ENCODE measurements at places on chromosomes 7 and 10.

DNA sequence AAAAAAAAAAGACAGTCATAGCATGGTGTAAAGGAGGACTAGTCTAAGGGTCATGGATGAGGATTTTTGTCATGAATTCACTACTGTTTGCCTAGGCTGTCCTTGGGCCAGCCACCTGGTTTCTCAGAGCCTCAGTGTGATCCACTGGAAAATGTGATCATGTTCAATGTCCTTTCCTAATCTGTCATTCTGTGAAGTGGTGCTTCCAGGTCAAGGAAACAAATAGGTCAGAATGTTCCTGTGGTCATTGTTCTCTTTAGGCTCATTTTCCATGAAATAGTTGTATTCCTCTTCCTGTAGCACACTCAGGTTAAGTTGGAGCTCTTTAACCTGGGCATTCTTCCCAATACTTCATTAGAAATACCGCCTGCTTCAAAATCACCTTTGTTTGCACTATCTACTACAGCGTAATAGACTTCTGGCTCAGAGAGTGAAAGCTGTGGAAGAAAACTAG, 16.5 kb downstream of the CD36 start:
- no peak for DNase-seq

- no peak for DNase-seq
Observed at GRCh38 chr7:2393706-2394105, 9.7 kb upstream of the CHST12 start.

GRCh38 chr10:59387951-59388670, 25.8 kb upstream of the FAM13C start:
- DNase-seq, result no peak

DNA sequence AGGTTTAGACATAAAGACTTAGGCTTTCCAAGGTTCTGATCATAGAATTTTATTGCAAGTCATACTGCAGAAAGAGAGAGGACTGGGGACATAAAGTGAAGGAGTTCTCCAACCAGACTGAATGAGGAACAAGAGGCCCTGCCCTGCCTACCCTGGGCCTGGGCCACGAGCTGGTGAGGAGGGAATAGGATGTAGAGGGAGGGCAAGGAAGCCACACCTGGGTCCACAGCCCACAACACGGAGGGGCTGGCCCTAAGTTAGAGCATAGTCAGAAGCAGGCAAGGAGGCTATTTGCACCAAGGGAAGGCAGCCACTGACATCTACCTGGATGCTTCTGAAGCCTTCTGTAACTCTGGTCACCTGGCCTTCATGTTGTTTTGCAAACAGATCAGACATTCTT, 82.2 kb upstream of the CXCL12 start:
- DNase-seq, result no peak

DNA sequence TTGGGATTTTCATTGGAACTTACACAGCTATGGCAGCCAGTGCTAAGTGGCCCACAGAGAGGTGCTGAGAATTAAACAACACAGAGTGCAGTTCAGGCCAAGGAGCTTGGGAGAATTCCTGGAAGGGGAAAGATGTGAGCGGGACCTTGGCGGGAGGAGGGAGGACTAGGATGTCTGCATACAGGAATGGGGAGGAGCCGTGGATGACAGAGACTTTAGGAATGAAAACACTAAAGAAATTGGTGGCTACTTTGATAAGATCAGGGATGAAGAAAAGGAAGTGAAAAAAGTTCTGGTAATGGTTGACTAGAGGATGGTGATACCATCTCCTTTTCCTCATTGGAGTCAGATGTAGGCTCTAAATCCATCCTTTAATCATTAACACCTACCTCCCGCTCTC, 234.2 kb upstream of the FZD8 start:
- DNase-seq, result no peak

DNA sequence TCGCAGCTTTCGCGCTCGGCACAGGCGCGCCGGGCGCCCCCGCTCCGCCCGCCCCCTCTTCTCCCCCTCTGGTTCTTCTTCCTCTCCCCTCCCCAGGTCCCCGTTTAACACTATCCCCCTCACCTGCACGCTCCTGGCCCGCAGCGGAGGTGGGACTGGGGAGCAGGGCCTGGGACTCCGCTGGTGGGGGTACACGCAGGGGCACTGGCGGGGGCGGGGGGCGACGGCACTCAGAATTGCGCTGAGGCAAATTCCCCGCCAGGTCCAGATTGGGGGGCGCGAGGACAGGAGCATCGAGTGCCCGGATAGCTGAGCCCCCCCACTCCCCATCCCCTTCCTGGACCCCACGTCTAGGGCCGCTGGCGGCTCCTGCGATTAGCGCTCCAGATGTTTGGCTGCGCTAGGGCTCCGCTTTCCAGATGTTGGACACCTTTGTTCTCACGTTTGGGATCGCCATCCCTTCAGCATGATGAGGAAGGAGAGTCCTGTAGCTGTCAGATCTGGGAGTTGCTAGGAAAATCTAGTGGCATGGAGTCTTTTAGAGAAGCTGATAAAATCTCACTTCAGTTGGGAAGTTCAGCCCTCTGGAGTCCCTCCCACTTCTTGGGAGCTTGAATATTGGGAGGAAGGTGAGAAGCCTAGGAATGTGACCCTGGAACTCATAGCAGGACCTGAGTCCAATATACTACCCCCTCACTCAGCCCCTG, 31.4 kb upstream of the PAX2 start:
- no peak for DNase-seq

- DNase-seq, result no peak
Observed at GRCh38 chr10:132706701-132707100, 79.2 kb downstream of the NKX6-2 start.

GRCh38 chr10:100158044-100158805, 27.6 kb downstream of the ERLIN1 start:
- no peak for DNase-seq

- no peak for DNase-seq
Observed at GRCh38 chr7:115293628-115294240, 371.8 kb downstream of the MDFIC start.

DNA sequence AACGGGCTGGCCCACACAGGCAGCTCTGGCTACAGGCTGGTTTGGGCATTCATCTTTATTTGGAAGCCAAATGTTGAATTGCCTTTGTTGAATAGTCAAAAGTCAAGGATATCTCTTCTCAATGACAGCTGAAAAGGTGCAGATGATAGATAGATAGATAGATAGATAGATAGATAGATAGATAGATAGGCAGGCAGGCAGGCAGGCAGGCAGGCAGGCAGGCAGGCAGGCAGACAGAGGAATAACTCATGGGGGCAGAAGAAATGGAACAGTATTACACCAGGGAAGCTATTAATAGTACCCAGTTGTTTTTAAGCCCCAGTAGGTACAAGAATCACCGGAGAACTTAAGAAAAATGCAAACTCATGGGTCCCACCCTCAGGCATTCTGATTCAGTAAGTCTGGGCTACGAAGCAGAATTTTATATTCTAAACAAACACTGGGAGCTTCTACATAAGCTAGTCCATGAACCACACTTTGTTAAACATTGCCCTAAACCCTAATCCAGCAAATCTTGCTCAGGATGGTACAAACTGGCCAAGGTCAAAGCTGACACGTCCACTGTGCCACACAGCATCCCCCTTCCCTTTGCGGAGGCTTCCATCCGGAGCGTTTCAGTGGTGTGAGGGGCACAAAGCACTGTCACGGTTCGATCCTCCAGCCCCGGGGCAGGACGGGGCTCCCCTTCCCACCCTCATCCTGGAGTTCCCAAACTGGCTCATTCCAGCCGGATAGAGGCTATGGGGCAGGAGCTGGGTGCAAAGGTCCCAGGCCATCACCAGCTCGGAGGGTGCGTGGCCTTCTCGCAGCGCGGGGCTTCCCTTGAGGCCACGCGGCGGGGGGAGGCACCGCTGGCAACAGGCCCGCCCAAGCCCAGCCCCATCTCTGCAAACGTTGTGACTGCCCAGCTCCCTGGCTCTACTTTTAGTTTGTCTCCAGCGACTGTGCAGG, 6.7 kb downstream of the PRKAG2 start:
- DNase-seq, result no peak

DNA sequence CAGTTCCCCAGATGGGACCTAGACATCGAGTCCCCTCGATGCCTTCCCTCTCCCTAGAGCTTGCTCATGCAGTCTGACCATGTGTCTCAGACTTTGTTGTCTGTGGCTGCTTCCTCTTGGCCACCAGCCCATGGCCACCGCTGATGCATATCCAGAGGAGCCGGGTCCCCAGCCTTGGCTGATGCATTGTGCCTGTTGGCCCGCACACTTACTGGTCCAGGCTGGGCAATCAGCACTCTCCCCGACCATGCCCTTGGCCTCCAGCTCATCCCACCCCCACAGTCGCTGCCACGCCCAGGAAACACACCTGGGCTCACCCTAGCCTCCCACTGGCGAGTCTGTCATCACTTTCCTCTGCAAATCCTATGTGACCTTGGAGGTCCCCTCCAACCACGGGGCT, 10.1 kb downstream of the NPC1L1 start:
- no peak for DNase-seq

GRCh38 chr7:15609287-15609686, 47.5 kb upstream of the AGMO start:
- no peak for DNase-seq

GRCh38 chr10:32771217-32771616, 186.8 kb downstream of the ITGB1 start:
- no peak for DNase-seq

- DNase-seq, result no peak
Observed at GRCh38 chr10:130611239-130611638, 475.0 kb downstream of the GLRX3 start.

GRCh38 chr10:86681047-86681446, 12.7 kb downstream of the LDB3 start:
- no peak for DNase-seq

- DNase-seq, result no peak
Observed at GRCh38 chr7:151520419-151521261, 945 bp upstream of the RHEB start.

GRCh38 chr7:2521952-2522591, 2.5 kb downstream of the LFNG start:
- no peak for DNase-seq

GRCh38 chr7:151963895-151964870, 7.9 kb downstream of the GALNTL5 start:
- DNase-seq, result no peak

GRCh38 chr10:67156239-67156638, 230.4 kb downstream of the LRRTM3 start:
- DNase-seq, result no peak

- no peak for DNase-seq
Observed at GRCh38 chr10:110821508-110821907, 50.2 kb upstream of the PDCD4 start.

DNA sequence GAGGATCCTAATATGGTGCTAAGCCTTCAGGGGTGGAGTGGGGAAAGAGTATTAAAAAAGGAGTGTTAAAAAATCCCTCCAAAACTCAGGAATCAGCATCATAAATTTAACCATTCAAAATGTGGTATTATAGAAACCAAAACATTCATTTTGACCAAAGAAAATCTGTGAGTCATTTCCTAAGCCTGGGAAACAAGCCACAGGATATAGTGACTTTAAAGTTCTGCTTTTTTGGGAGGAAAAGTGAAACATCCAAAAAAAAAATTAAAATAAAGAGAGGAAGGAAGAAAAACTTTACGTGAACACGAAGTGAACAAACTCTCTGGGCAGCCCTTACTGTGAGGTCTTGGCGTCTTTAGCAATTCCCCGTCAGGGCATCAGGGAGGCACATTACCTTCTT, 74.0 kb upstream of the GSDME start:
- DNase-seq, result no peak

- DNase-seq, result no peak
Observed at GRCh38 chr7:106216517-106216922, 68.3 kb downstream of the NAMPT start.

GRCh38 chr7:130114776-130115175, 44.4 kb downstream of the KLHDC10 start:
- no peak for DNase-seq

- no peak for DNase-seq
Observed at GRCh38 chr10:121285406-121286196, 312.6 kb downstream of the FGFR2 start.

DNA sequence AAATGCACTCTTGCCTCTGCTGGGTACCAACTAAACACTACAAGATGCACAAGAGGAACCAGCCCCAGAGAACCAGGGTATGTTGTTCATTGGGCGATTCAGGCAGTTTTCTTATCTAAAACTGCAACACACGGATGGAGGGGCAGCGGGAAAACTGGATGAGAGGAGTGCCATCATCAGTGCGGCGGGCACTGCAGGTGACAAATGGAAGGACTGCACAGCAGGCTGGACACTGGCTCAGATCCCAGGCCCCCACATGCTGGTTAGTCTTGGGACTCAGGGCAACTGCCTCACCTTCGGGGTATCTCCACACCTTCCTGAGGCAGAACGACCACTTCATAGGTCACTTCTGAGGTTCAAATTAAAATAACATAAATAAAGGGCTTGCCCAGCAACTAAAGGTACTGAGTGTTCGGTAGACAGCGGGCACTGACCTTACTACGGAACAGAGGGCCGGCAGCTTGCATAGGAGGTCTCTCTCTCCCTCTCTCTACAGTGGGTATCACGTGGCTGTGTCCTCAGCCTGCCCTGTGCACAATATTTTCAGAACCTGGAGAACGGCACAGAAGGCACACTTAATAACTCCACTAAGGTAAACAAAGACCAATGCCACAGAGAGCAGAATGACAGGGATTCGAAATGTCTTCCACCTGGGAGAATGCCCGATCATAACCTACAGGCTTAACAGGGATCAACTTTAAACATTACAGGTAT, 72.1 kb downstream of the GRB10 start:
- DNase-seq, result no peak

DNA sequence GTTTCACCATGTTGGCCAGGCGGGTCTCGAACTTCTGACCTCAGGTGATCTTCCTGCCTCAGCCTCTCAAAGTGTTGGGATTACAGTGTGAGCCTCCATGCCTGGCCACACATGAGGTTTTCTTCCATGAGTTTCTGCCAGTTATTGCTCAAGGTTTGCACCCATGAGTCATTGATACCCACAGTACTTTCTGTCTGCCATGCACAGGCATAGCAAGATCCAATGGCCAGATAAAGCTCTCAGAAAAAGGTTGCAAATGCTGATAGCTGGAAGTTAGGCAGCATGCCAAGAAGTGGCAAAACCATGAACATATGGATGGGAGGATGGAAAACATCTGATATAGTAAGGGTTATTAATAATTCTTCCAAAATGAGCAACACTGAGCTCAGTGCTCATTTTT, 298.7 kb upstream of the NRG3 start:
- DNase-seq, result no peak

DNA sequence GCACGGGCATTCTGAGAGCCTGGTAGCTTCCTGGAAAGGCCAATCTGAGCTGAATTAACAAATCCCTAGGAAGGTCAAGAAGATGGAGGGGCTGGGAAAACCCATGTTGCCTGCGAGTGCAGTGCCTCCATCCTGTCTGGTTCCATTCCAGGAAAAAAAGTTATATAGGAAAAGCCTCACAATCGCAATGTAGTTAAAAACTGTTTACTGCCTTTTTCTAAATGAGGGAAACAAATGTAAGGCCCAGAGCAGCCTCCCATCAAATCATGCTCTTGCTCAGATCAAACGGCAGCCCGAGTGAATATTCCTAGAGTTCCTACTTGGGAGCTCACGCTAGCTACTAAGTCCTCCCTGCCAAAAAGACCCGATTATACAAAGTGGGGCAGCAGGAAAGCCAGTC, 179.9 kb downstream of the KCNMA1 start:
- DNase-seq, result no peak

DNA sequence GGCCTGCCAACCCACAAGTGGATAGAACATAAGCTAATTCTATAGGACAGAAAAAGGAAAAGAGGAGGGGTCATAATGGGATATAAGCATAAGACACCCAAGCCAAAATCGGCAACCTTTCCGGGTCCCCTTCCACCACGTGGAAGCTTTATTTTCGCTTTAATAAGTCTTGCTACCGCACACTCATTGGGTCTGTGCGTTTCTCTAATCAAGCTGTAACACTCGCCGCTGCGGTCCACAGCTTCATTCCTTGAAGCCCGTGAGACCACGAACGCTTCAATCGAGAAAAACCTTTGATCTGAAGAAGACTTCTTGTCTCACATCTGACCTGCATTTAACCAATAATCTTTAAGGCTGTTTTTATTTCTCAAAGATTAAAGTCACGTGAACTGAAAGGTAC, 35.8 kb upstream of the HECW1 start:
- DNase-seq, result no peak

Measured in NCI-H2081 treated with DMSO at 0.1 percent for 48 hours (cell line).